AG20443 (cell line): ENCODE measurements at places on chromosomes 5 and 9.

GRCh38 chr5:54091307-54092130 is 218.9 kb downstream of the ARL15 start:
- DNase-seq = no peak

- peak; percentile 36 for DNase-seq
Measured at GRCh38 chr5:132237141-132237540, 9.5 kb upstream of the P4HA2 start.

GRCh38 chr5:145776886-145777285 is 58.3 kb downstream of the PRELID2 start:
- DNase-seq = no peak

DNA sequence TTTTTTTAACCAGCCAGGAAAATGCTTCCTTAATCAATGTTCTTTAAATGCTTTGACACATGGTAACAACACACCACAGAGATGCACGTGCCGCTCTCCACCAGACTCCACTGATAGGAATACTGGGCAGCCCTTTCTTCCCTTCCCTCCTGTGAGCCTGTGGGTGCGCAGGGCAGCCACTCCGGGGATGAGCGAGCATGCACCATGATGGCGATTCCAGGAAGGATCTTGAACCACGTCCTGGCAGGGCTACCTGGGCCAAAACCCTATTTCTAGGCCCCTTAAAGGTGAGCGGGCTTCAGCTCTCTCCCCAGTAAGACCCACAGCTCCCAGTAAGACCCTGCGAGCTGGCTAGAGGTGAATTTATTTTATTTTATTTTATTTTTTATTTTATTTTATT is 128.2 kb downstream of the MVB12B start:
- no peak for DNase-seq

- peak; percentile 58 for DNase-seq
Measured at GRCh38 chr9:120692901-120693699, 21.2 kb downstream of the MEGF9 start.

GRCh38 chr9:126002476-126003350 is 255.5 kb downstream of the PBX3 start:
- DNase-seq = no peak
